Activated CD4-positive, alpha-beta T cell treated with anti-CD3 and anti-CD28 coated beads, Interleukin-2, amount 50 U/mL, for 16 hours (primary cell): ENCODE measurements at places on chromosomes 1 and 21.

DNA sequence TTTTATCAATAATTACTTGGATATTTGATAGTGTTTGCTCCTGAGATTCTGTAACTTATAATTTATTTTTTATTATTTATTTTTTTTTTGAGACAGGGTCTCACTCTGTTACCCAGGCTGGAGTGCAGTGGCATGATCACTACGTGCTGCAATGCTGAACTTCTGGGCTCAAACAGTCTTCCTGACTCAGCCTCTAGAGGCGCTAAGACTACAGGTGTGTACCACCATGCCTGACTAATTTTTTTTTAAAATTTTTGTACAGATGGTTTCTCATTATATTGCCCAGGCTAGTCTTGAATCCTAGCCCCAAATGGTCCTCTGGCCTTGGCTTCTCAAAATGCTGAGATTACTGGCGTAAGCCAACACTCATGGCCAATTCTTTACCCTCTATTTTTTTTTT lies 845.5 kb upstream of the ADGRL4 start:
- DNase-seq, result no peak

- no peak for DNase-seq
Observed at GRCh38 chr1:165169729-165170128, 186.8 kb downstream of the LMX1A start.

GRCh38 chr1:3702528-3702927 lies 49.7 kb upstream of the CCDC27 start:
- no peak for DNase-seq

- no peak for DNase-seq
Observed at GRCh38 chr21:17570786-17571185, 41.9 kb downstream of the BTG3 start.

DNA sequence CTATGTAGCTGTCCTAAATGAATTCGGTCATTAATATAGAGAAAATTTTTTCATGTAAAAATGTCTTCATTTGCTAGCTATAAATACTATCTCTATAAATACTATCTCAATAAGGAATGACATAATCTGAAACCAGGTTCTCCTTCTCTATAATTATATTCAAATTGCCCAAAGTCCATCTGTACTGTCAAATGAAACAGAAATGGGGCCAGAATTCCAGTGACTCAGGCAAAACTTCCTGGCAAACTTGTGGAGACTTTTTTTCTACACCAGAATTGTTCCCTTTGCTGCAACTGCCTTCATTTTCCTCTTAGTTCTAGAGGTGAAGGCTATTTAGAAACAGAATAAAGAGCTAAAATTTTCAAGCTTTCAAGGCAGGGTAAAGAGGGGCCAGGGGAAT lies 152.5 kb downstream of the KCNH1 start:
- DNase-seq, result no peak

GRCh38 chr1:189336115-189337100 lies 1141.3 kb downstream of the BRINP3 start:
- no peak for DNase-seq

- DNase-seq, result no peak
Observed at GRCh38 chr1:200337410-200337809, 72.4 kb downstream of the ZNF281 start.

- no peak for DNase-seq
Observed at GRCh38 chr21:44392185-44392584, 38.8 kb downstream of the TRPM2 start.

DNA sequence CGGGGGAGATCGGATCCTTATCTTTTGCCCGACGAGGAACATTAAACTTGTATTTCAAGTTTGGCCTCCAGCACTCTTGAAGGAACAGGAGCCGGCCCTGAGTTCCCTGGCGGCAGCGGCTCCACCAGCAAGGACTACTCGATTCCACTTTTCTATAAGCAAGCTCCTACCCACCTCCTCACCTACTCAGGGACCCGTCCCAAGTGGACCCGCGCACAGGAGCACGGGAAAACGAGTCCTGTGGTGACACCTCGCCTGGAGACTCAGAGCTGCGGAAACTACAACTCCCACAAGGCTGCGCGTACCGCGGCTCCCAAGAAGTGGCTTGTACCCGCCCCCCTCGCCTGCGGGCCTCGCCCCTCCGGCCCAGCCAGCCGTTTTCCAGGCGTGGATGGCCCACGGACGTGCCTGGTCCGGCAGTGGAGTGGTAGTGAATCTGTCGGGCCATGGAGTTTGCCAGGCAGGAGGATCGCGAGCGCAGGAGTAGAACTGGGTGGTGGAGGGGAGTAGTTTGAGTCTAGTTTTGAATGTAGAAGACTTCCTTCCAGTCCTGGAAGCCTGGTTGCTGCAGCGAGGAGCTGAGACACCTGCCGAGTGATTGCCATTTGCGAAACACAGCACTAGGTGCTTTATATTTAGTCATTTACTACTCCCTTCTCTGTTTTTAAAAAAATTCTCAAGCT lies at the start of gene ACP6:
Gene ACP6 (minus strand): TSS at position 206 of the 683 bp plus-strand sequence. CDS start 476 bp downstream, outside the sequence.
- DNase-seq, result peak; percentile 96

DNA sequence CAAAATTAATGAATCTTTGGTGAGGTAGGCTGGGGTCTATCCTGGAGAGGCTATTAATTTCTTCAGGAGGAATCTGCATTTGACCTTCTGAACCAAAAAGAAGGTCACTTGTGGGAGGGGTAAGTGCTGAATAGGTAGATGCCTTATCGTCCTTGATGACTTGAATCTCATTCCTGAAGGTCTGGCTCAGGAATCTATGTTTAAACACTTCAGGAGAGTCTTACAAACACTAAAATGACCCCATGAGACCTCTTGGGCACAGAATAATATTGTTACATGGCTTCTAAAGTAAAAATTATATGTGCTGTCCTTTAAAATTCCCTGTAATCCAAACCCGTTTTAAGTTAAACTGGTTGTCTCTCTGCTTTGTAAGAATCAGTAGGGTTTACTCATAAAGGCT lies 55.0 kb upstream of the FGGY start:
- DNase-seq, result no peak

DNA sequence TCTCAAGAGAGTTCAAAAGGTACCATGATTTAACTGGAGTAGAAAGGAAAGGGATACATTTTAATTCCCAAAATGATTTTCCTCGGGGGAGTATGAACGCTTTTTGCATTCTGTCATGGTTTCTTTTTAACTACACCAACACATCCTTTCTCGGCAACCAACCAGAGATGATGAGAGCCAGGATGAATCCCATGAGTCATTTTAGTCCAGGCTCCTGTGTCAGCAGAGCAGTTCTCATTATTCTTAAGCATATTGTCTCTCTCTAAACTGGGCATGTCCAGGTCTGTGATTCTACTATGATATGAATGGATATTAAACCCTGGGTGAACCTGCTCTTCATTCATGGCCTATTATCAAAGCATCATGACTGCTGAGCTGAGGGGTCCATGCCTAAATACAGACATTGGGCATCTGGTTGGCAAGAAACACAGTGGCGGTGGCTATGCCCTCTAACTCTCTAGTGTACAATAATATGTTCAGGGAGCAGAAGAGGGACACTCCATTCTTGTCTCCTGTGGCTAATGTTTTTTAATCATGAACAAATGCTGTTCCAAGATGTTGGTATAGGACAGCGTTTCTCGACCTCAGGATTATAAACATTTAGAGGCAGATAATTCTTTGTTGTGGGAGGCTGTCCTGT lies 124.3 kb upstream of the ESRRG start:
- no peak for DNase-seq

DNA sequence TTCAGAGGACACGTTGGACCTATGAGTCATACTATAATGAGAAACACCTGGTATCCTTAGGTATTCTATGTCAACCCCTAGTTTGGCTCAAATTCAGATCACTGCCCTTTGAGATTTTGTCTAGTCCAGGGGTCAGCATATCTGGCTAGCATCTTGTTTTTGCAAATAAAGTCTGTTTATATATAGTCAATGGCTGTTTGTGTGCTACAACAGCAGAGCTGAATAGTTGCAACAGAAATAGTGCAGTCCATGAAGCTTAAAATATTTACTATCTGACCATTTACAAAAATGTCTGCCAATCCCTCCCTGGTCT lies 48.5 kb upstream of the EDEM3 start:
- DNase-seq, result no peak

GRCh38 chr21:14995695-14996490 lies 68.9 kb downstream of the NRIP1 start:
- no peak for DNase-seq

- no peak for DNase-seq
Observed at GRCh38 chr1:6462412-6463119, 3.4 kb downstream of the TNFRSF25 start.

- DNase-seq, result no peak
Observed at GRCh38 chr21:45522986-45523385, 19.3 kb downstream of the SLC19A1 start.

- DNase-seq, result no peak
Observed at GRCh38 chr21:36199021-36199420, 42.4 kb downstream of the DOP1B start.

- DNase-seq, result no peak
Observed at GRCh38 chr1:24683713-24684162, 40.6 kb downstream of the SRRM1 start.

GRCh38 chr1:210814382-210815123 lies 319.4 kb downstream of the KCNH1 start:
- no peak for DNase-seq

- no peak for DNase-seq
Observed at GRCh38 chr1:238900334-238900865, 486.0 kb upstream of the CHRM3 start.

- DNase-seq, result no peak
Observed at GRCh38 chr1:62467092-62467491, 30.2 kb downstream of the USP1 start.

GRCh38 chr1:97034651-97035050 lies 313.1 kb downstream of the PTBP2 start:
- no peak for DNase-seq

- DNase-seq, result peak; percentile 54
Observed at GRCh38 chr1:236759252-236759859, 35.7 kb upstream of the MTR start.

DNA sequence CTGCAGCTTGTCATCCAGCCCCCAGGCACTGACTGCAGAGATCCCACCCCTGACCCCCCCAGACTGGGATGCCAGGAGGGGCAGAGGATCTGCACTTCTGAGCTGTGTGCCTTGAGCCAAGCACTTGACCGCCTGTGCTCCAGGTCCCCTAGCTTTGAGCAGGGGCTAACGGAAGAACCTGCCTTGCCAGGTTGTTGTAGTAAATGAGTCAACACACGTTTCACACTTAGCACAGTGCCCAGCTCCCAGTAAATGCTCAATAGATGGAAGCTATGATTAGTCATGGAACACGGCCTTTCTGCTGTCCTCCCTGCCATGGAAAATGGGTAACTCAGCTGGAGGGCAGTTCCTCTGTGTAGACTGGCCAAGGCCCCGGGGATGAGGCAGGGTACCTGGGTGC lies 24.1 kb downstream of the IFFO2 start:
- DNase-seq, result no peak

- no peak for DNase-seq
Observed at GRCh38 chr1:162136760-162137159, 67.3 kb downstream of the NOS1AP start.

- DNase-seq, result peak; percentile 87
Observed at GRCh38 chr1:31605908-31606427, 11.5 kb upstream of the HCRTR1 start.

DNA sequence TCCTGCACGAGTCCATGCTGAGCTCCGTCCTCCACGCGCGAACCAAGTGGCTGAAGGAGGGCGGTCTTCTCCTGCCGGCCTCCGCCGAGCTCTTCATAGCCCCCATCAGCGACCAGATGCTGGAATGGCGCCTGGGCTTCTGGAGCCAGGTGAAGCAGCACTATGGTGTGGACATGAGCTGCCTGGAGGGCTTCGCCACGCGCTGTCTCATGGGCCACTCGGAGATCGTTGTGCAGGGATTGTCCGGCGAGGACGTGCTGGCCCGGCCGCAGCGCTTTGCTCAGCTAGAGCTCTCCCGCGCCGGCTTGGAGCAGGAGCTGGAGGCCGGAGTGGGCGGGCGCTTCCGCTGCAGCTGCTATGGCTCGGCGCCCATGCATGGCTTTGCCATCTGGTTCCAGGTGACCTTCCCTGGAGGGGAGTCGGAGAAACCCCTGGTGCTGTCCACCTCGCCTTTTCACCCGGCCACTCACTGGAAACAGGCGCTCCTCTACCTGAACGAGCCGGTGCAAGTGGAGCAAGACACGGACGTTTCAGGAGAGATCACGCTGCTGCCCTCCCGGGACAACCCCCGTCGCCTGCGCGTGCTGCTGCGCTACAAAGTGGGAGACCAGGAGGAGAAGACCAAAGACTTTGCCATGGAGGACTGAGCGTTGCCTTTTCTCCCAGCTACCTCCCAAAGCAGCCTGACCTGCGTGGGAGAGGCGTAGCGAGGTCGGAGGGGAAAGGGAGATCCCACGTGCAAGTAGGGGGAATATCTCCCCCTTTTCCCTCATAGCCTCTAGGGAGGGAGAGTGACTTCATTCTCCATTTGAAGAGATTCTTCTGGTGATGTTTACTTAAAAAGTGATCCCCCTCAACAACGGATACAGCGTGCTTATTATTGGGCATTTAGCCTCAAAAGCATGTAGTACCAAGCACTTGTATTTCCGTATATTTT lies 991 bp downstream of the PRMT6 start:
- peak; percentile 33 for DNase-seq

- DNase-seq, result no peak
Observed at GRCh38 chr1:206951318-206952100, 5.2 kb upstream of the PIGR start.

DNA sequence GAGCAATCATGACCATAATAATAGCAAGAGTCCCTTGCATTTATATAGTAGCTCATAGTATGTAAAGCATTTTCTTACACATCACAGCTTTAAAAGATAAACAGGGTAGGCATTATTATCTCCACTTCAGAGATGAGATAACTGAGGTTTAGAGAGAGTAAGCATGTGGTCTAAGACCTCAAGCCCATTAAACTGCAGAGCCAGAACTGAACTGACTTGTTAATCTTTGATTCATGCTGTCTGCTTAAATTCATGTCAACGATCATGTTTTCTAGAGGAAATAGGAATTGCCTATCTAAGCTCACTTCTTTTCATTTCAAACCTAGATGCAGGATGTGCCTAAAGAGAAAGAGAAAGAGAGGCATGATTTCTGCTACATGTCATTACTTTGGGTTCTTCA lies 524.8 kb downstream of the PTPRC start:
- DNase-seq, result peak; percentile 10

- peak; percentile 23 for DNase-seq
Observed at GRCh38 chr1:43706598-43707189, 642 bp upstream of the ST3GAL3 start.

GRCh38 chr21:25092441-25093011 lies 514.8 kb downstream of the MRPL39 start:
- DNase-seq, result no peak

DNA sequence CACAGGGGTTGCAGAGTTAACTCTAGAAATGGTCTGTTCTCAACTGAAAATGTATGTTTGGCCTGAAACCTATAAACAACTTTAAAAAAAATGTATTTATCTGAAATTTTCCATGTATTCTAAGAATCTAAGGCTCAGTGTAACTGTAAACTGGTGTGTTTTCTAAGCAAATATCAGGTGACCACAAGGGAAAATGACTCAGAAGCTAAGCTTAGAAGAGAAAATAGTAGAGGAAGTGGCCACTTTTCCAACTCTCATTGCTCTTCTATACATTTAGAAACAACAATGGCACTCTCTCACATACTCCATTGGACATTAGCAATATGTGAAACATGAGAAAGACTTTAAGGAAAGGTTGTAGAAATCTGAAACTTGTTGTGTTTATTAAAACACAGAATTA lies 7.5 kb downstream of the TNFSF18 start:
- DNase-seq, result no peak

GRCh38 chr1:160024195-160024905 lies 7.4 kb downstream of the PIGM start:
- no peak for DNase-seq
